ENCODE measurements at places on chromosomes 1 and 21.

DNA sequence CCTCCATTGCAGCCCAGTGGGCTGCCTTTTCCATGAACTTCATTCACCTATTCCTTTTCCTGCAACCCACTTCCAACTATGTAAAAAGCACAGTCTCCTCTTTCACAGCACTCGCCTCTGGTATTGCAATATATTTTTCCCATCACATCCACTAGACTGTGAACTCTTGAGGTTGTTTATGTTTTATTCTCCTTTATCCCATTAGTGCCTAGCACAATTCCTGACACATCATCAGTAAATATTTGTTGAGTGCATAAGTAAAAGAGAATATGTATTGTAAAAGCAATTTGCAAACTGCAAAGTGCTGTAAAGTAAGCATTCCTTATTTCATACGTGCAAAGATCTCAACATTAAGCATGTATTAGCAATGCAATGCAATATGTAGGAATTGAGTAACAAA lies 27.9 kb upstream of the NRIP1 start:
- DNase-seq = no peak

DNA sequence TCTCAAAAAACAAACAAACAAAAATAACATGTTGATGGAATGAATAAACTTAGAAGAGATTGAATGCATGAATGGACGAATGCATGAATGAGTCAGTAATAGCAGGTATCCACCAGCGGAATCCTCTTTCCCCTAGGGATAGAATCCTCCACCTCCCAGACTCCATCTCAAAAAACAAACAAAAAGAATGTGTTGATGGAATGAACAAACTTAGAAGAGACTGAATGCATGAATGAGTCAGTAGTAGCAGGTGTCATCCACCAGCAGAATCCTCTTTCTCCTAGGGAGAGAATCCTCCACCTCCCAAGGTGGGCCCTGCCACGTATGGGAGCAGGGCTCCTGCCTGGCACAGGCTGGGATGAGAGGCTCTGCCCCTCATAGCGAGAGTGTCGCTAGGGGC lies 26.8 kb upstream of the RNF19B start:
- no peak for DNase-seq

GRCh38 chr1:181646710-181647109 lies 163.4 kb downstream of the CACNA1E start:
- DNase-seq = no peak

- DNase-seq = peak; percentile 14
Observed at GRCh38 chr1:52225174-52225573, 83.3 kb downstream of the ZFYVE9 start.

DNA sequence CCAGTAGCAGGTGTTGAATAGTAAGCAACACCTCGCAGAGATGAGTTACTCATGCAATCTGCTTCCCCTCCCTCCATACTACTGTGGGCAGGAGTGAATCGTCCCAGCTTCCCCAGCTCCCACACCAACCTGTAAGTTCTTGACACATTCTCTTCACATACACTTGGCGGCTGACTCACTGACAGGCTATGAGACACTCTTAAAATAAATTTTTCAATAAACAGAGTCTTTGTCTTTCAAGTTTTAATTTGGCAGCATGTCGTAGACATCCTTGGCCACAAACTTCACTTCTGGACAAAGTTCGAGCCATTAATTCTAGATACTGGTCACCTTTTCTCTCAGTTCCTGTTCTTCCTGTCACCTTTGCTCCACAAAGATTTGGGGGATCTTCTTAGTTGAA lies 290.7 kb downstream of the TM2D1 start:
- no peak for DNase-seq

DNA sequence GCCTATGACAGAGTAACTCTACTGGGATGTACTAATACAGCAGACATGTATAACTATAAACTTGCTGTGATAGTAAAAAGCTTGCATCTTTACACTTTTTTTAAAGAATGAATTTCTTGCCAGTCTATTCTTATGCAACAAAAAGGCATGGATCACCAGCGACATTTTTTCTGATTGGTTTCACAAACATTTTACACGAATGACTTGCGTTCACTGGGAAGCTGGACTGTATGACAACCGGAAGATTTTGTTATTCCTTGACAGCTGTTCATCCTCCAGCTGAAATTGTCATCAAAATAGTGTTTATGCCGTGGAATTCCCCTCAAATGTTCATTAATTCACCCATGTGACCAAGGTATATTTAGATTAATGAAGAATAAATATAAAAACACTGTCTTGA lies 131.0 kb downstream of the XPR1 start:
- no peak for DNase-seq

GRCh38 chr1:192954705-192955265 lies 104.4 kb downstream of the UCHL5 start:
- DNase-seq = no peak
